Hematopoietic multipotent progenitor cell treated with erythropoietin and hydrocortisone succinate and interleukin-3 and kit ligand, for 8 days (in vitro differentiated cells): ENCODE measurements at places on chromosomes 1 and 21.

DNA sequence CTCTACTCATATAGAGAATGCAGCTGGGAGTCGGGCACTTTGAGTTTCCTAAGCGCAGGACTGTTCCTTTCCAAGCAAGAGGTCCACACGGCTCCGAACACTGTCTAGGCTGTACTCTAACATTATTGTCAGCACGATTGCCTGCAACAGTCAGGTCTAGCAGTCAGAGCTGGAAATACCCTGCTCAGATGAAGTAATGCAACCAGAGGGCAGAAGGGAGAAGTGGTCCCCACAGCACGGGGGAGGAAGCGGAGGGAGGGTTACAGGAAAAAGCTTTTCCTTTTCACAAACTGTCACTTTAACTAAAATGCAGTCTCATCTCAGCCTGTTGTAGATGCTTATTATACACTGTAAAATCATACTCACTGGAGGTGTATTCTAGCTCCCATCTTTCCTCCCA is 98.9 kb upstream of the SLC44A3 start:
- DNase-seq: no peak

DNA sequence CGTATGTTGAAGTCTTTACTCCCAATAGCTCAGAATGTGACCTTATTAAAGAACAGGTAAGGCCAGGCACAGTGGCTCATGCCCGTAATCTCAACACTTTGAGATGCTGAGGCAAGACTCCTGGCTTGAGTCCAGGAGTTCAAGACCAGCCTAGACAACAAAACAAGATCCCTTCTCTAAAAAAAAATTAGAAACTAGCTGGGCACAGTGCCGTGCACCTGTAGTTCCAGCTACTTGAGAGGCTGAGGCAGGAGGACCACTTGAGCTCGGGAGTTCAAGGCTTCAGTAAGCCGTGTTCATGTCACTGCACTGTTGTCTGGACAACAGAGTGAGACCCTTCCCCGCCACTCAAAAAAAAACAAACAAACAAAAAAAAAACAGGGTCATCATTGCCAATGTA is 171.3 kb downstream of the RERE start:
- DNase-seq: no peak

- no peak for DNase-seq
Measured at GRCh38 chr21:15015622-15016471, 49.0 kb downstream of the NRIP1 start.

GRCh38 chr1:228185641-228185965 is 20.0 kb downstream of the IBA57 start:
- DNase-seq: no peak

GRCh38 chr1:34858901-34859445 is 576 bp downstream of the SMIM12 start:
- peak; percentile 46 for DNase-seq

- peak; percentile 58 for DNase-seq
Measured at GRCh38 chr1:35577071-35577998, 4.2 kb downstream of the TFAP2E start.

DNA sequence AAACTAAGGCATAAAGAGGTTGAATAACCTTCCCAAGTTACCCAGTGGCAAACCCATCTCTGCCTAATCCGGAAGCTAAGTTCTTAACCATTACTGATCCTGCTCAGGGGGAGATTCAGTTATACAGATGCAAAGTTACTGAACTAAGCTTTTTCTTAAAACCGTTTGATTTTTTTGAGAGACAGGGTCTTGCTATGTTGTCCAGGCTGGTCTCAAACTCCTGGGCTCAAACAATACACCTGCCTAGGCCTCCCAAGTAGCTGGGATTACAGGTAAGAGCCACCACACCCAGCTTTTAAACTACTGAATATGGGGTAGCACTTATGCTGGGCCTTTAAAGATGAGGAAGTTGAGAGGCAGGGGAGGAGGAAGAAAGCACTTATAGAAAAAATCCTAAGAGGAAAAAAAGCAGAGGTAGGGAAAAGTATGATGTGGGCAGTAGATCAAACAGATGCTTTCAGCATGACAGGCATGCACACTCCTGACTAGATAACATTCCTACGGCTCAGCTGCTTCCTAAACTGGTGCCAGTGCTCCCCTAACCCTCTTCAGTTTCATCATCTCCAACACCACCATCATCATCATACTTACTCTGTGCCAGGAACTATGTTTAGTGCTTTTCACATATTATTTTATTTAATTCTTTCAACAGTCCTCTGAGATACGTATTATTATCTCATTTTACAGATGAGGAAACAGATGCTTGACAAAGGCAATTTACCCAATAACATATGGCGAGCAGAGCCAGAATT is 5.8 kb downstream of the PAFAH2 start:
- DNase-seq: no peak
